ENCODE measurements at places on chromosomes 1 and 21.

DNA sequence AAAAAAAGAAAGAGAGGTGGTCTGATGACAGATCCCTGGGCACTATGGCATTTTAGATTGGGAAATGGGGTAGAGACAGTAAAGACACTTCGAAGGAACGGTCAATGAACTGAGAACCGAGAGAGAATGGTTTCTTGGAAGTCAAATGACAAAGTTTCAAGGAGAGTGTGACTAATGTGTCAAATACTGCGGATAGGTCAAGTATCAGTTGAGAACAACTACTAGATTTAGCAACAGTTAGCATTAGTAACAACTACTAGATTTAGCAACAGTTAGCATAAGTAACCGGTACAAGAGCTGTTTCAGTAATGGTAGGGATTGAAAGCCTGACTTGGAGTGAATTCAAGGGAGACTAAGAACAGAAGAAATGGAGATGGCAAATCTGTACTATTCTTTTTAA is 35.0 kb downstream of the UROD start:
- DNase-seq = no peak

DNA sequence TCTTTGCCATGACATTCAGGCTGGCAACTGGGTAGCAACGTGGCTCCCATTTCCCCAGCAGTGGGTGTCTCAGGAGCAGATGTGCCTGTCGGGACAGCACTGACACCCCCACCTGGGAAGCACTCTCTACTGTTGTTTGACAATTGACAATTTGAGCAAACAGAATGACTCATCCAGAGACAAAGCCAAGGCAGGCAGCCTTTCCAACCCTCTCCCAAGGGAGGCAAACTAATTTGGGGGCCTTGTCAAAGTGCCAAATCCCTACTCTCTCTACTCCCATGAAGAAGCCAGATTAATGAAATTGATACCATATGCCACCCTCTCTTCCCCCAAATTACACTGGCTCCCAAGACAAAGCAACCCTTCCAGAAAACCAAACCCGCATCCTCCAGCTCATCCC is 65.6 kb downstream of the GRIK3 start:
- no peak for DNase-seq

- no peak for DNase-seq
These were observed 23.6 kb upstream of the ATP5PO start for GRCh38 chr21:33939226-33939625.

- no peak for DNase-seq
These were observed 137.9 kb downstream of the CASZ1 start for GRCh38 chr1:10658396-10659066.

DNA sequence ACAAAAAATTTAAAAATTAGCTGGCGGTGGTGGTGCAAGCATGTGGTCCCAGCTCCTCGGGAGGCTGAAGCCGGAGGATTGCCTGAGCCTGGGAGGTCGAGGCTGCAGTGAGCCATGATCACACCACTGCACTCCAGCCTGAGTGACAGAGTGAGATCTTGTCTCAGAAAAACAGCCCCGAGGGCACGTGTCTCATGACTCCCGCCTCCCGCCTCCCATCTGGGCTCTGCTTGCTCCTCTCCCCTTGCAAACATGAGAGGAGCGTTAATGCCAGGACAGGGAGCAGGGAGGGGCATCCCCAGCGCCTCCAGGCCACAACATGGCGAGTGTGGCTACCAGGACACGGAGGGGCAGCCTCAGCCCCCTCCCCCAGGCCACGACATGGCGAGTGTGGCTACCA is 28.3 kb downstream of the FAAP20 start:
- DNase-seq = no peak

DNA sequence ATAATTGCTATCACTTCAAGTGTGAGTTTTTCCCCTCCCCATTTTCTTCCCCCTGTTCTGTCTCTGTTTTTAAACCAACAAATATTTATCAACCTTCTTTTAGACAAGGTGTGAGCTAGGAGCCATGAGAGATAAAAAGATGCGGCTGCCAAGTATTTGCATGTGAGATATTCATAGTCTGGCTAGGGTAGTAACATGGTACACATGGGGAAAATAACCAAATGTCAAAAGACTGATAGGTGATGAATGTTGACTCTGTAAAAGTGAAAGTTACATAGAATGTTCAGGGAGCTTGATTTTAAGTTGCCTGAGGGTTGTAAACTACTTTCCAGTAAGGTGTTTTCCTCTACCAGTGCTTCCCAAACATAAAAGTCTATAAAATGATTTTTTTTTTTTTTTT is 25.4 kb upstream of the SRP9 start:
- no peak for DNase-seq

- DNase-seq = no peak
These were observed 60.3 kb upstream of the JUN start for GRCh38 chr1:58844176-58844575.

DNA sequence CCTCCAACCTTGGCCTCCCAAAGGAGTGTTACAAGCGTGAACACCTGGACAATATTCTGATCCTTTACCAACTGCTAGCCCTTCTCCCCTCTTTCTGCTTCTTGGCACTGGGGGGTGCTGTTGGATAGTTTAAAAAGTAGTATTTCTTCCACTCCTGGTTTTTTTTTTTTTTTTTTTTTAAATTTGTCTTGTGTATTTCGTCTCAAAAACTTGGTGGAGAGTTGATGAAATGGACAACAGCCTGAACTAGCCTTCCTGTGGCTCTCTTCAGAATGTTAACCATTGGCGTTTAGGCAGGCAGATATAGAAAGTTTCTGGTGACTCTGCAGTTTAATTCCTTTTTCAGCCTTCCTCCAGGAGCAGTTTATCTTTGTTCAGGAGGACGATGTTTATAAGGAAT is 69.7 kb upstream of the USP24 start:
- DNase-seq = peak; percentile 51

DNA sequence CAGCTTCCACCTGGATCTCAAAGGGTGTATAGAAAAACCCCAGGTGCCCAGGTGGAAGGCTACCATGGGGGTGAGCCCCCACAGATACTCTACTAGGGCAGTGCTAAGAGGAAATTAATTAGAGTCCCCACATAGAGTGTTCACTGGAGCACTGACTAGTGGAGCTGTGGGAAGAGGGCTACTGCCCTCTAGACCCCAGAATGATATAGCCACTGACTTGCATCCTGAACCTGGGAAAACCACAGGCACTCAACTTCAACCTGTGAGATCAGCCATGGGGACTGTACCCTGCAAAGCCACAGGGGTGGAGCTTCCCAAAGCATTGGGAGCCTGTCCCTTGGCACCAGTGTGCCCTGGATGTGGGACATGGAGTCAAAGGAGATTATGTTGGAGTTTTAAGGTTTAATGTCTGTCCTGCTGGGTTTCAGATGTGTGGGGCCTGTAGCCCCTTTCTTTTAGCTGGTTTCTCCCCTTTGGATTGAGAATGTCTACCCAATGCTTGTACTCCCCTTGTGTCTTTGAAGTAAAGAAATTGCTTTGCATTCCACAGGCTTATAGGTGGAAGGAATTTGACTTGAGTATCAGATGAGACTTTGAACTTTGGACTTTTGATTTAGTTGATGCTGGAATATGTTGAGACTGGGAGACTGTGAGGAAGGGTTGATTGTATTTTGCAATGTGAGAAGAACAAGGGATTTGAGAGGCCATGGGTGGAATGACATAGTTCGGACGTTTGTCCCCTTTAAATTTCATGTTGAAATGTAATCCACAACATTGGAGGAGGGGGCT is 31.8 kb upstream of the CDC14A start:
- DNase-seq = no peak

- no peak for DNase-seq
These were observed 6.7 kb downstream of the CELSR2 start for GRCh38 chr1:109256085-109256484.

DNA sequence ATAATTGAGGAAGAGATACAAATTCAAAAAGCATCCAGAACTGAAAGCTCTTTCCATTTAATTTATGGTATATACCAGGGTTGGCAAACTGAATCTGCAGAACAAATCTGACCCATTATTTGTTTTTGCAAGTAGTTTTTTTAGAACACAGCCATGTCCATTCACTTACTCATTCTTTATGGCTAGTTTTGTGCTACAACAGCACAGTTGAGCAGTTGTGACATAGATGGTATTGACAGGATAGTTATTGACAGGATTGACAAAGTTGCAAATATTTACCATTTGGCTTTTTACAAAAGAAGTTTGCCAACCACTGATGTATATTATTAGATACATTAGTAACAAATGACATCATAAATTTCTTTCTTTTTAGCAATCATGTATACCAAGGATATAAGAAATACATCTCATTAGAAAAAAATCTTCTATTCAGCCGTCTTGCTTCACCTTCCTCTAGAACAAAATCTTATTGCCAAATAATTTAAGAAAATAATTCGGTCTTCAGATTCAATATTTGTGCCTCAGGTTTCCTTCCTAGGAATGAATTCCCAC is 9.4 kb downstream of the ADAMTS1 start:
- no peak for DNase-seq

DNA sequence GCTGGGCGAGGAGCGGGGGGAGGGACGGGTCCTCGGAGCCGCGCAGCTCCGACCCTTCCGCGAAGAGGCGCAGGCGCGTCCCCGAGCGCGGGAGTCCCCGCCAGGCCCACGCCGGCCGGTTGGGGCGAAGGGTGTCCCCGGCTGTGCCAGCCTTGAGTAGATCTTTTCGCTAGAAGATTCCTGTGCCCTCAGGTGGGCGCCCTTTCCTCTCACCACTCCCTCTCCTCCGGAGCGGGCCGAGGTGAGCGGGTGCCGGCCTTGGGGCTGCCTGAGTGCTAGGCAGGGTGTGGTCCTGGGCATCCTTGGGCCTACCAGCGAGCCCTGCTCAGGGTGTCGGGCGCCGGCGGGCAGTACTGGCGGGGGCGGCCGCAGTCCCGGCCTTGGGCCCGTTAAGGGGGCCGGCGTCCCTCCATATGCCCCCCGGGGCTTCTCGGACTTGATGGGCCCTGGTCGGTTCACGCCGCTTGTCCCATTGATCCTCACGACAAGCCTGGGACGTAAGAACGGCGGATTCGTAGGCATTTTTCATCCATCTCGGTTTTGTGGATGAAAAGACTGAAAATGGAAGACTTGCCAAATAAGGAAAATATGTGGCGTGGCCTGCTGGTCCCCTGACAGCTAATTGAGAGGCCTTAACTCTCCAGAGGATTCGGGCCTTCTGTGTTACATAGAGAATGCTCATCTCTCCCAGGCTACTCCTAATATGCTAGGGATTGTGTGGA is 712 bp downstream of the DEGS1 start:
- peak; percentile 68 for DNase-seq

DNA sequence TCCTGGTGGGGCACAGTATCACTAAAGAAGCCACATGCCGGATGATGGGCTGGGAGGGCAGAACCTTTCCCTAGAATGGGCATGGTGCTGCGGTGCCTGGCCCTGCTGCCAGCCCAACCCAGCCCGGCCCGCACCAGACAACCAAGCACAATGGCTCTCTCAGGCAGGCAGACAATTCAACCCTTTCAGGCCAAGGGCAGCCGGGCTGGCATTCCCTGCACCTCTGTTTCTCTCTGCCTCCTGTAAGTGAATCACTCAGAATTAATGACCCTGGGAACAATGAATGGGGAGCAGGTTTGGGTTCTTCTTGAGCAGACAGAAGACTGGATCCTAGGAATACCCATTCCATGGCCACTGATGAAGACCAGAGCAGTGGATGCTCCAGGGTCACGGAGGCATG is 41.0 kb upstream of the IFFO2 start:
- DNase-seq = peak; percentile 11

GRCh38 chr1:171985639-171986038 is 144.3 kb downstream of the DNM3 start:
- DNase-seq = no peak

DNA sequence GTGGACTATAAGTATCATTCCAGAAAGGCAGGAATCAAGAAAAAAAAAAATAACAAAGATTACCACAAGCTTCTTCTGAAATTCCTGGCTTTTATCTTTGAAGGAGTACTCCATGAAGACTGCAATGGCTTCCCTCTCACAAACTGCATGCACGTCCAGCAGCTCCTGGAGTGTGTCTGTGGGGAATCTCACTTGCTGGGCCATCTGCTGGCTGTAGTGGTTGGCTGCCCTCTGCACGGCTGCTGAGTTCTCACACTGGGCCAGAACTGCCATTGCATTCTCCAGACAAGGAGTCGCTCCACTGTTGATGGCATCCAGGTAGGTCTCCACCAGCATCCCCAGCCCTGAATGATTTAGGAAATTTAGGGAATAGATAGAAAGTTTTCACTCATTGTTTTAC is 23.3 kb upstream of the GBP2 start:
- peak; percentile 26 for DNase-seq

GRCh38 chr1:218983433-218983832 is 190.2 kb upstream of the LYPLAL1 start:
- DNase-seq = no peak

DNA sequence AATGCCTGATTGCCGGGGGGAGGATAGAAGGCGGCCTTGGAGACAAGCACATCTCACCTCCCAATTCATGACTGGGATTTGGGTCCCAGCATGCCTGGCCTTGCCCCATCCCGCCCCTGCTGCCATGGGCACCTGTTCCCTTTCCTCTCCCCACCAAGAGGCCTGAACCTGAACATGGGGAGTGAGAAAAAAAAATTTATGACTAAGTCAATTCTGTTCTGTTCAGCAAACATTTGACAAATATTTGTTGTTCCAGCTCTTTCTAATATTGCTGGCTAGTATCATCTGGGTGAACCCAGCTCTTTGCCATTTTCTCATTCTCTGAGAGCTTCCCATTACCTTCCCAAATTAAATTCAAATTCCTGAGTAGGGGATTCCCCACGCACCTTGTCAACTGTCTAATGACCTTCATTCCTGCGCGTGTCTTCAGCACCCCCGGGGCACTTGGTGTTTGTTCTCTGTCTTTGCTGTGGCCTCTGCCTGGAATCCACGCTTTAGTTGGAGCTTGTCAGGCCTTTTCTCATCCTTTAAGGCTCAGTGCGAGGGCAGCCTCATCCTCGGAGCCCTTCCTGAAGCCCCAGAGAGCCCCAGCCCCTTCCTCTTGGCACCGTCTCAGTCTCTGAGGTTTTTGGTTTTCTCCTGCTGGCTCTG is 42.8 kb downstream of the ARHGEF10L start:
- peak; percentile 37 for DNase-seq

Measured in kidney tubule cell (primary cell).